Spleen (tissue), 13 donors: ENCODE measurements at places on chromosomes 7 and 10. TPM values are rescaled to one million over a fixed set of nuclear protein-coding genes. Genes with fewer than 3 reads are reported as not detected.

The ANXA11 gene
- total RNA-seq, result 157 TPM

The GSAP gene
- total RNA-seq, result 96.5 TPM

The CALML5 gene
- not detected for total RNA-seq

The IKZF1 gene
- total RNA-seq, result 235 TPM

The AGR2 gene
- not detected for total RNA-seq

The UCN3 gene
- not detected for total RNA-seq

The AIMP2 gene
- total RNA-seq, result 21.1 TPM

The PRKRIP1 gene
- total RNA-seq, result 28.8 TPM

The CDK14 gene
- 48.2 TPM for total RNA-seq

- no peak overlapping the region for H3K4me3 ChIP-seq
- H3K36me3 ChIP-seq, result no peaks in the 10 kb centered on the region
- peaks cover 3% of the 10 kb centered on the region for H3K4me1 ChIP-seq
Observed at GRCh38 chr7:18399436-18400235, 95.9 kb upstream of the HDAC9 start.

DNA sequence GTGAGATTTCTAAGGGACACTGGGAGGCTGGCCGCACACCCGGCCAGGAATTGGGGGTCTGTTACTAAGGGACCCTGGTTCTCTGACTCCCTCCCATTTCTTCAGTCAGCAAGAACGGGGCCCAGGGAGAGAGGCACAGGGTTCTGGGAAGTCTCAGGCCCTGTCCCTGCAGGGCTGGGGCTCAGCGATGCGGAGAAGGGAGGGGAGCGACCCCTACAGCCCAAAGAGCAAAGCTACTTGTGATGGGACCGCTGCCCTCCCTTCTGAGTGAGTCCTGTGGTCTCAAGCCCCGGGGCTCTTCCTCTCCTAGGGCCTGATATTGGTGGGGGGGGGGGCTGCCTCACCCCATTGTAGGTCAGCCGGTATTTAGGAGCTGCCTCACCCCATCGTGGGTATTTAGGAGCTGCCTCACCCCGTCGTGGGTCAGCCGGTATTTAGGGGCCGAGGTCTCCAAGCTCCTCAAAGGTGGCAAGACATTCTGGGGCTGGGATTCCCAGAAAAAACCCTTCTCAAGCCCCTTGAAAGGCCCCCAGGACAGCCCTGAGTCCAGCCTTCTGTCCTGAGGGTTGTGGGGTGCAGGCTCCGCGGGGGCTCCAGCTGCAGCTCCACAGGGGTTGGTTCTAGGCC is 16.9 kb upstream of the NKX6-2 start:
- H3K4me1 ChIP-seq, result no peaks in the 10 kb centered on the region
- H3K27ac ChIP-seq, result no peak overlapping the region
- H3K4me3 ChIP-seq, result no peak overlapping the region
- H3K27me3 ChIP-seq, result no peaks in the 10 kb centered on the region

DNA sequence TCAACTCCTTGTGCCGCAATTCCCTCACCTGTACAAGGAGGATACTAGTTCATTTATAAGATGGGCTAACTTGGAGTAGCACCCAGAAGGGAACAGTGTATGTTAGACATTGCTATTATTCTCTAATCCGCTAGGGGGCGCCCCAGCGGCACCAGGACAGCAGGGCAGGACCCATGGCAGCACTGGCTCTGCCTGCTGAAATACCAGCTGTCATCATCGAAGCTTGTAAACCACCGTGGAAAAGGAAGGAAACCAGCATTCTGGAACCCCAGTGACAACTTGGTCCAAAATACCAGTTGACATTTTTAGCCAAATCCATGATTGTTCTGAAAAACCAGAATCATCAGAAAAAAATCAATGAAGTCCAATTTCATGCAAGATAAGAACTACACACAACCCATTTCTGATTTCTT is 134.4 kb downstream of the ITGA8 start:
- peak overlapping the region; percentile 2 for H3K27ac ChIP-seq
- H3K4me3 ChIP-seq, result no peak overlapping the region
- peak; percentile 75 for DNase-seq
- no peaks in the 10 kb centered on the region for H3K27me3 ChIP-seq
- no peaks in the 10 kb centered on the region for H3K36me3 ChIP-seq
- peaks cover 8% of the 10 kb centered on the region for H3K4me1 ChIP-seq

DNA sequence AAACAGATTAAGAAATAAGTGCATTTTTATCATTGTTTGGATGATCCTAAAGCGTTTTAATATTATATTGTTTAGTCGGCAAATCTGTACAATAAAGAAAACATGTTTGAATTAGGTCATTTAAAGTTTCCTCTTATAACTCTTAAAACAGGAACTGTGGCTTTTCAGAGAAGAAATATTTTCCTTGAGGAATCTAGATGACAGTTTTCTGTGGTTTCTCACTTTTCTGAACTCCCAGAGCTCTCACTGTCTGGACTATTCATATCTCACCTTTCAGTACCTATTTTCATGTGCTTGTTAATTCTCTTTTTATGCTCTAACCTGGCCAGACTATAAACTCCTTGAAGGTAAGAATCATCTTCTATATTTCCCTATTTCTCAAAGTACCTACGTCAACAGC is 135.1 kb downstream of the CHN2 start:
- H3K4me1 ChIP-seq, result no peaks in the 10 kb centered on the region
- no peaks in the 10 kb centered on the region for H3K27me3 ChIP-seq
- DNase-seq, result no peak
- no peak overlapping the region for H3K27ac ChIP-seq

DNA sequence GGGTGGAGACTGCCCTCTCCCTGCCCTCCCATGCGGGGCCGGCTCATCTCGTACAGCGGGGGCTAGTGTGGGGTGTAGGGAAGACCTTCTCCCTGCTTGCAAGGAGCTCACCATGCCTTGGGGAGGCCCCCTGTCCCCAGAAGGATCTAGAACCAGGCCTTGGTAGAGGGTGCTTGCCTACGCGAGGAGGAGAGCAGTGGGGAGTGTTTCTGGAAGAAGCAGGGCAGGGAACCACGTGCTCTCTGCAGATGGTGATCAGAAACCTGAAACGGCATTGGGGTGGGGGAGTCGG is 2.7 kb downstream of the MAFK start:
- H3K4me1 ChIP-seq, result peaks cover 20% of the 10 kb centered on the region
- peak overlapping the region; percentile 88 for H3K27ac ChIP-seq
- H3K36me3 ChIP-seq, result peaks cover 38% of the 10 kb centered on the region
- no peak overlapping the region for H3K4me3 ChIP-seq
- DNase-seq, result peak; percentile 90

DNA sequence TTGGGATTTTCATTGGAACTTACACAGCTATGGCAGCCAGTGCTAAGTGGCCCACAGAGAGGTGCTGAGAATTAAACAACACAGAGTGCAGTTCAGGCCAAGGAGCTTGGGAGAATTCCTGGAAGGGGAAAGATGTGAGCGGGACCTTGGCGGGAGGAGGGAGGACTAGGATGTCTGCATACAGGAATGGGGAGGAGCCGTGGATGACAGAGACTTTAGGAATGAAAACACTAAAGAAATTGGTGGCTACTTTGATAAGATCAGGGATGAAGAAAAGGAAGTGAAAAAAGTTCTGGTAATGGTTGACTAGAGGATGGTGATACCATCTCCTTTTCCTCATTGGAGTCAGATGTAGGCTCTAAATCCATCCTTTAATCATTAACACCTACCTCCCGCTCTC is 234.2 kb upstream of the FZD8 start:
- H3K27me3 ChIP-seq, result no peaks in the 10 kb centered on the region
- H3K36me3 ChIP-seq, result no peaks in the 10 kb centered on the region
- DNase-seq, result no peak
- no peaks in the 10 kb centered on the region for H3K4me1 ChIP-seq
- no peak overlapping the region for H3K4me3 ChIP-seq

- H3K4me3 ChIP-seq, result no peak overlapping the region
- DNase-seq, result no peak
- H3K27ac ChIP-seq, result no peak overlapping the region
- H3K27me3 ChIP-seq, result no peaks in the 10 kb centered on the region
- H3K36me3 ChIP-seq, result no peaks in the 10 kb centered on the region
Observed at GRCh38 chr7:93902777-93903423, 3.5 kb upstream of the GNGT1 start.

DNA sequence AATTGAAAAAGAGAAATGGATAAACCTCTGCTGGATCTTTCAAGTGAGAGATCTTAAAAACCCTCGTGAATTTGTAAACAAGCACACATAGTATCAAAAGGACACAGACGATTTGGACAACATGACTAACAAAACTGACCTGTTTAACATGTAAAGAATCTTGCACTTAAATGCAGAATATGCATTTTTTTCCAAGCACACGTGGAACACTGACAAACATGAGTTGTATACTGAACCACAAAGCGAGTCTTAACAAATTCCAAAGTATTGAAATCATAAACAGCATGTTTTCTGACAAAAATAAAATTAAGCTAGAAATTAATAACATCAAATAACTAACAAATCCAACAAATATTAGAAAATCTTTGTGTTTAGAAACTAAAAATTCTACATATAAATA is 65.0 kb upstream of the ZNF746 start:
- no peak overlapping the region for H3K4me3 ChIP-seq
- no peaks in the 10 kb centered on the region for H3K27me3 ChIP-seq
- no peak overlapping the region for H3K27ac ChIP-seq
- no peak for DNase-seq
